ENCODE measurements at places on chromosomes 3 and 15.

DNA sequence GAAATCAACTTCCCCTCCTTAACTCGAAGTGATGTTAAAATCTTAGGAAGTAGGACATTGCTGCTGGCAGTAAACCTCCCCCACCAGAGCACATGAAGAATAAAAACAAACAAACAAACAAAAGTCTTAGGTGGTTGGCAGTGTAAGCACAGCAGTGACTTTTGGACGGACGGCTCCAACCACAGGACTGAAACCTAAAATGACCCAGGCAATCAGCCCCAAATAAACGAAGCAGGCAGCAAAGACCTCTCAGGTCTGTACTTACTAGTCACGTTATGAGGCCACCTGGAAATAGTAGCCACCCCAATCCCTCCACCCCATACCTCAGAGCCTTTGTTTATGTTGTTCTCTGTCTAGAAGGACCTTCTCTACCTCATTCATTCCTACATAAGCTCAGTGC, 33.5 kb upstream of the HES1 start:
- DNase-seq, result no peak

- no peak for DNase-seq
Observed at GRCh38 chr3:103136621-103137020, 701.8 kb downstream of the ZPLD1 start.

GRCh38 chr15:43899928-43900327, 73.1 kb downstream of the WDR76 start:
- DNase-seq, result no peak

DNA sequence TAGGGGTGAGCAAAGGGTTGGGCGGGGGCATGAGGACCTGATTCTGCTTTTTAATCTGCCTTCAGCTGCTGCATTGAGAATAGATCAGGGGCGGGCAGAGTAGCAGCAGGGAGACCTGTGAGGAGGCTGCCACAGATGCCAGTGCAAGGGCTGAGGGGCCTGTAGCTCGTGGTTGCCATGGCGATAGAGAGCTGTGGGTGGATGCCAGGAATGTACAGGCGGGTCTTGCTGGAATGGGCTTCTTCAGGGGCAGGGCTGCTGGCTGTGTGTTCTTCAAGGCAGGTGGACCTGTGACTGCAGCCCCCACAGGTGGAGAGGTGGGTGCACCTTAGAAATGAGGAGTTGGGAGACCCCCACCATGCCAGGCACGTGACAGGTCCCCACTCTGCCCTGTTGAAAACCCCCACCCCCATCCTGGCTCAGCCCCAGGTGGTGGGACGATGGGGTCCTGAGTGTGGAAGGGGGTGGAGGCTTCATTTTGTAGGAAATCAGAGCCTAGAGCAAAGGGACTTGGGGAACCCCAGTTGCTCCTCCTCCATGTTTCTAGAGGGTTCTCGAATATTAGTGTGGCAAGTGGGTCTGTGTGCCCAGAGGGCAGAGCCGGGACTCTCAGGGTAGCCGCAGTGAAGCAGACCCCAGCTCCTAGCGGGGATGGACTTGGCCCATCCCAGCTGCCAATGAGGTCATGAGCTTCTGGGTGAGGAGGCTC, 38.3 kb downstream of the SLC6A6 start:
- DNase-seq, result no peak

GRCh38 chr15:39880718-39881387, 39.2 kb downstream of the GPR176 start:
- no peak for DNase-seq

DNA sequence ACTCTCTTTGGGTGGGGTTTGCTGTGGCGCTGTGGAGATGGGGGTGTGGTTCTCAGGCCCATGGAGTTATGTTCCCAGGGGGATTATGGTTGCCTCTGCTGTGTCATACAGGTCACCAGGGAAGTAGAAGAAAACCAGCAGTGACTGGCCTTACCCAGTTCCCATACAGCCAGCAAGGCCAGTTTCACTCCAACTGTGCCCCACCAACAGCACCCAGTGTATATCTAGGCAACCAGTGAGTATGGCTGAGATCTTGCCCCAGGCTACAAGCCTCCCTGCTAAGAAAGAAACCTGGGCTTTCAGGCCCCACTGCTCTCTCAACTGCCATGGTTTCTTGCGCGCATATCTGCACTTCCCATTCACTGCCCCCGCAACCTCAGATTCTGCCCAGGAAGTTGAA, 31.4 kb upstream of the RARB start:
- DNase-seq, result no peak

GRCh38 chr3:79175870-79176269, 591.9 kb downstream of the ROBO1 start:
- DNase-seq, result no peak
